Thyroid gland (tissue), 4 donors: ENCODE measurements at places on chromosomes 1 and 21. TPM values are rescaled to one million over a fixed set of nuclear protein-coding genes. Genes with fewer than 3 reads are reported as not detected.

GJB3 gene
- total RNA-seq = 0.49 TPM

LHX8 gene
- total RNA-seq = 1.9 TPM

TESK2 gene
- 5.6 TPM for total RNA-seq

- no peak for DNase-seq
Measured at GRCh38 chr1:29798699-29799566, 562.6 kb downstream of the PTPRU start.

DNA sequence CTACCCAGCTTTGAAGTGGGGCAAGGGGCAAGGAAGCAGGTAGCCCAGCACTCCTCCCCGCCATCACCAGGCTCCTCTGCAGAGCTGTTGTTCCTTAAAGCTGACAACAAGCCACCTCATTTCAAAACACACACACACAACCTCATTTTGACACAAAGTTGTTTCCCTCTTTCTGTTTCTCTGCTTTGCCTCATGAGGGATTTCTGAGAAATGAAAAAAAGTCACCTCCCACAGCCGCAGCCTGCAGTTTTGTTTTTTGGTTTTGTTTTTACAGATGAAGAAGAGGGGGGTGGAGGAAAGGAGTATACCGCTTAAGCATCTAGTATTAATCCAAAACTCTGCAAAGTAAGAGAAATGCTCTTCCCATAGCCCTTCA, 12.1 kb downstream of the MCL1 start:
- peak; percentile 44 for DNase-seq

DNA sequence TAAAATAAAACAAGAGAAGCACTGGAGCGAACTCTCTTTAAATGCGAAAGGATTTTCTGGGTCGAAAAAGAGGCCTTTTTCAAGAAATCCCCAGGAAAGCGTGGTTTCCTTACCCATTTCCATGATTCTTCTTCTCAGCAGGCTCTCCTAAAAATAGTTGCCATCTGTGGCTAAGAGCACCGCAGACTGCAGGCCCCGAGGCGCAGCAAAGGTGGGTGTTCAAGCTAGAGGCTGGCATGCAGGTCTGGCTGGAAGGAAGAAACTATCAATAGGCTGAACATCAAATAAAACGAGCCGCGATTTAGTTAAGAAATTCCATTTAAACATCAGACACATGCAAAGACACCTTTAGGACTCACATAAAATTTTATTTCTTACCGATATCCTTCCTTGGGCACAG, 135.1 kb downstream of the ADAMTS1 start:
- DNase-seq = no peak

DNA sequence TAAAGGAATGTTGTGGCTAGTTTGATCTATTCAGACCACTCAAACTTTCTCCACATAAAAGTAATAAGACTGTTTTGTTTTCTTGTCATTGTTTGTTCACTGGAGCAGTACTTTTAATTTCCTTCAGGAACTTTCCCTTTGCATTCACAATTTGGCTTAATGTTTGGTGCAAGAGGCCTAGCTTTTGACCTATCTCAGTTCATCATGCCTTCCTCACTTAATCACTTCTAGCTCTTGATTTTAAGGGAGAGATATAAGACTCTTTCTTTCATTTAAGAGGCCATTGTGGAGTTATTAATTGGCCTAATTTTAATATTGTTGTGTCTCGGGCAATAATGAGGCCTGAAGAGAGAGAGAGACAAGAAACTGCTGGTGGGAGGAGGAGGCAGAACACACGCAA, 371.7 kb upstream of the DEPDC1 start:
- no peak for DNase-seq
